Gastrocnemius medialis (tissue), 4 donors: ENCODE measurements at places on chromosomes 16 and 17.

- no peak for DNase-seq
Measured at GRCh38 chr16:86466696-86467406, 43.5 kb upstream of the FOXF1 start.

- no peak for DNase-seq
Measured at GRCh38 chr16:11029948-11030347, 85.6 kb downstream of the CLEC16A start.

DNA sequence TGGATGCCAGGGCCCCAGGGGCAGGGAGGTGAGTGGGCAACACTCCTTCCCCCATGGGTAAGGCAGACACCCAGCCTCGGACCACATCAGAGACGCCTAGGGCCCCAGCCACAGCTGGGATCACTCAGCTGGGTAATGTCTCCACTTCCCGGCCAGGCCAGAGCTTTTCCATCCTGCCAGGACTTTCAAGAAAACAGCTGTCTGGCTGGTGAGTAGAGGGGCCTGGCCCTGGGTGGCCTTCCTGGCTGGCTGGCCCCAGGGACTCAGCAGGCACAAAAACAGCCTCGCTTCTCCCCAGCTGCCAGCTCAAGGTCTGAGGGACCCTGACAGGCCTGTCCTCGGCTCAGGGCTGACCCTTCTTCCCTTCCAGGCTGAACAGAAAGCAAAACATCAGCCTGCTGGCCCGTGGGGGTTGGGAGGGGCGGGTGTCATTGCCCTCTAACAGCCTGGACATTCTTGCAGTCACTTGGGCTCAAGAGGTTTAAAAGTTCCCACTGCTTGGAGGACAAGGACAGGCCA, 45.3 kb upstream of the JPH3 start:
- DNase-seq, result peak; percentile 29

DNA sequence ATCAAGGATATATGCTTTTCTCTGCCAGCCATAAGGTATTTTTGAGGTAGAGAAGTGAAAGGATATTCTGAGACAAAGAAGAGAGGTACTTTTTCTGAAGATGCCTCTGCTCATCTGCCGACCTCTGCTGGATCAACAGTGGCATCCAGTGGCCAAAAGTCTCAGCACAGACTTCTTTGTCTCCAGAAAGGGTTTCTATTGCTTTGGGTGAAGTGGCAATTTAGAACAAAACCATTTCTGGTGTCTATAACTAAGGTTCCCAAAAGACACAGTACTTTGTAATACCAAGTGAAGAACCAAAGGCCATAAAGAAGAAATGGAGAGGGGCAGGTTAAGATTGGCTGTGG, 155.2 kb upstream of the C17orf78 start:
- no peak for DNase-seq

- DNase-seq, result peak; percentile 78
Measured at GRCh38 chr17:76716146-76716838, 5.5 kb upstream of the MXRA7 start.

GRCh38 chr17:5840811-5841446, 229.2 kb upstream of the WSCD1 start:
- no peak for DNase-seq

DNA sequence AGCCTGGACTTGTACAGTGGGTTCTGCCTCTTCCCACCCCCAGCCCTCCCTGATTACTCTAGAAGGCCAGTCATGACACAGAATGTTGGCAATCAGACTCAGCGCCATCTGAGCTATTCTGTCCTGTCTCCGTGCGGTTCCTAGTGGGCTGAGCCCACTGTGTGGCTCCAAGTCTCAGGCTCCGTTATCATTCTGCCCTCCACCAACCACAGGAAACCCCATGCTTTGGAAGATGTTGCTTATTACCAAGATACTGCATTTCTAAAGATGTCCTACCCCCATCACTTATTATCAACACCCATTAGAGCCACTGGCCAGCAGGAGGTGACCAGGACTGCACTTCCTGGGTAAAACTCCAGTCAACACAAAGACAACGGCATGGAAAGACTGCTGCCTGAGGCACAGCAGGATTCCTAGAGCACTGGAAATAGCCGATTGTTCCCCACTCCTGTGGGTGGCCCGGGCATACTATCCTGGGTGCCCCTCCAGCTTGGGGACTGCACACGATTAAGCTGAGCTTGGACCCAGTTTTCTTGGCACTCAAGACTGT, 133.6 kb downstream of the AATF start:
- no peak for DNase-seq

DNA sequence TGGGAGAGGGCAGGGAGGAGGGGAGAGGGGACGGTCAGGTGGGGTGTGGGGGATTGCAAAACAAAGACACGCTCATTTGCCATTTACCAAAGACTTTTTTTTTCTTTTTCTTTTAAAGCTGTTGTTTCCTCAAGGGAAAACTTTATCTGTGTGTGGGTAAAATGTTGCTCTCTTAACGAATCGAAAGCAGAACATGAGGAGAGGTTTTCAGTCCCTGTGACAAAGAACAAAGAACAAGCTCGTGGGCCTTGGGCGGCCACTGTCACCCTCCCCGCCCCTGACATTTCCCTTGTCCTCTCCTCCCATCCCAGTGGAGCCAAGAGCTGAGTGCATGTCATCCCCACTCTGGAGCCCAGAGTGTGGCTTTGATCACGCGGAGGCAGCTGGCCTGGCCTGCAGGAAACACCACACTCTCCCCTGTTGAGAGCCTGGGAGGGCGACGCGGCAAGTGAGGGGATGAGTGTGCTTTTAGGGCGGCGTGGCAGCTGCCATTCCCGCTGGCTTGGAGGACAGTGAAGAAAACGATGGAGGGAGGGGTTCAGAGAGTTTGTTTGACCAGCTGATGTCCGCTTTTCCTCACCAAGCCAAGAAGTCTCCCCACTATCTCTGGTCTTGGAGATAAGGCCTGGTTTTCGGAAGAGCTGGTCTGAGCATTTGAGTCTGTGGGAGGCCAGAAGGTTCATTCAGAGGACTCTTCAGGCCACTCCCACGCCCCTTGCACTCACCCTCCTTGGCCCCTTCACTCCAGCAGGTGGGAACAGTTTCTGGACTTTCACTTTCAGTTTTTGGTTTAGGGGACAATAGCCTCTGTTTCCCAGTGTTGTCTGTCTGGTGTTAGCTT, 11.4 kb downstream of the CCR7 start:
- DNase-seq, result peak; percentile 73

- no peak for DNase-seq
Measured at GRCh38 chr16:89166696-89167424, 4.7 kb upstream of the CDH15 start.

DNA sequence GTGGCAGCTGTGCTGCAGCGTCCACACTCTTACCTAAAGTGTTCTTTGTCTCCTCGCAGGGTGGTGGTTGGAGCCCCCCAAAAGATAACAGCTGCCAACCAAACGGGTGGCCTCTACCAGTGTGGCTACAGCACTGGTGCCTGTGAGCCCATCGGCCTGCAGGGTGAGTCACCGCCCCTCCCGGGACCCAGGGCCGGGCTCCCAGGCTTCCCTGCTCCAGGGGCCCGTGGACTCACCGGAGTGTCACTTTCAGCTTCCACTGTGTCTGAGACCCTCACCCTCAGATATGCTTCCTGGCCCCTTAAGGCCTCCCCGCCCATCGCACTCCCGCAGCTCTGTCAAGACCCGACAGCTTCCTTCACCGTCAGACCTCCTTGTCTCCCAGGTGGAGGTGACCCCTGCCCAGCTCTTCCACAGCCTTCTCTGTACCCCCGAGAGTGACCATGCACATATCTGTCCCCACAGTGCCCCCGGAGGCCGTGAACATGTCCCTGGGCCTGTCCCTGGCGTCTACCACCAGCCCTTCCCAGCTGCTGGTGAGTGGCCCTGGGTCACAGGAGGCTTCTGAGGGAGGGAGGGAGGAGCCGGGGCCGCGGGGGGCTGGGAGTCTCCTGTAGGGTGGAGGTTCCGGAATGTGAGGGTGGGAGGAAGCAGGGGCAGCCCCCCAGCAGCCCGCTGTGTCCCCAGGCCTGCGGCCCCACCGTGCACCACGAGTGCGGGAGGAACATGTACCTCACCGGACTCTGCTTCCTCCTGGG, 1.8 kb downstream of the ITGAX start:
- DNase-seq, result no peak

DNA sequence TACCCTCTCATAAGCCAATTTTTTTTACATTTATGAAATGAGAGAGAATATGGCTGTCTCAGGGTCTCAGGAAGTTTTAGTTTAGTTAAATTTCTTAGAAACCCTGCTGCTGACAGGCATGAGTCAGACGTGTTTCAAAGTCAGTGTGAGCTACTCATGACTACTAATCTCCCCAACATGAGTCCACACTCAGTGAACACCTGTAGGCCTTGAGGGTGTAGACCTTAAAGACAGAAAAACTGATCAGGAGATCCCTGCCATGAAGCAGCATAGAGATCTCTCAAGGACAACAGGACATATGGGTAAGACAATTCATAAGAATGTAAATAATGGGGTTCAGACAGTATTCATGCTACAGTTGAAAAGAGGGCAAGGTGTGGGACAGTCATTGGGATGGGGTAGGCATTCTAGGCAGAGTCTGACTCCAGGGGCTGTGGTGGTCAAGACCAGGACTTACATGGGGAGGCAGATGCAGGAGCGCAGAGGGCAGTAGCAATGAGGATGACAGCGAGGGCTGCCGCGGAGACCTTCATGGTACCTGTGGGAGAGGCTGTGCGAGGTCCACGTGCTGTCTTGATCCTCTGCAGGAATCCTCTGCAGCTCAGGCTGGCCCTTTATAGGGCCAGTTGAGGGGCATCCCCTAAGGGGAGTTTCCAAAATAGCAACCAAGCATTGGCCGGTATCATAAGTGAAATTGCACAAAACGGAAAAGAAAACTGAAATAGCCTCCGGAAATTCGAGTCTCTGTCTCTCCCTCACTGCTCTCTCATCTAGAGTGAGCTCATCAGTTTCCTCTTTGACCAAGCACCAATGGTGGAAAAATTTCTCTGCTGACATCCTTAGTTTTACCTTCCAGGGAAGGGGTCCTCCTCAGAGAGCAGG, at the start of gene CCL5:
CCL5 (minus strand) TSS at position 588 of the 882 bp plus-strand sequence.
- no peak for DNase-seq

DNA sequence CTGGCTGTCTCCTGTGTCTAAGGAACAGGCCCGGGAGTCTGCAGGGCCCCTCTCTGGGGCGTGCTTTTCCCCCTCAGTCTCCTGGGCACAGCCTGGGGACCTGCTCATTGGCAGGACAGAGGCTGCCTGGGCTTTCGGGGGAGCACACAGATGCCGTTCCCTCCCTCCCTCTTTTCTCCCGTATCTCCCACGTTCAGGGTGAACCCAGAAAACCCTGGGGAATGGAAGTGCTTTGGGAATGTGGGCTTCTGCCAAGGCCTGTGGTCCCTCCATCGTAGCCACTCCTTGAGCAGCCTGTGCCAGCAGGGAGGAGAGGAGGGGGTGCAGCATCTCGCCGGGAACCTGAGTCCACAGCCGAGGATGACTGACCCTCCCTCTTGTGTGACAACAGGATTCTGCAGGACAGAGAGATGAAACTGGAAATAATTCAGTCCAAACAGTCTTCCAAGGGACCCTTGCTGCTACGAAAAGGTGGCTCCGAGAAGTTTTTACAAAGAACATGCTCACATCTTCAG, 52.0 kb downstream of the RNF213 start:
- DNase-seq, result no peak
